HuH-7.5 (cell line): ENCODE measurements at places on chromosomes 2 and 18.

GRCh38 chr18:32937066-32937465 lies 164.2 kb upstream of the KLHL14 start:
- DNase-seq = no peak

- no peak for DNase-seq
These were observed 408.9 kb downstream of the PLCL1 start for GRCh38 chr2:198213253-198213652.

DNA sequence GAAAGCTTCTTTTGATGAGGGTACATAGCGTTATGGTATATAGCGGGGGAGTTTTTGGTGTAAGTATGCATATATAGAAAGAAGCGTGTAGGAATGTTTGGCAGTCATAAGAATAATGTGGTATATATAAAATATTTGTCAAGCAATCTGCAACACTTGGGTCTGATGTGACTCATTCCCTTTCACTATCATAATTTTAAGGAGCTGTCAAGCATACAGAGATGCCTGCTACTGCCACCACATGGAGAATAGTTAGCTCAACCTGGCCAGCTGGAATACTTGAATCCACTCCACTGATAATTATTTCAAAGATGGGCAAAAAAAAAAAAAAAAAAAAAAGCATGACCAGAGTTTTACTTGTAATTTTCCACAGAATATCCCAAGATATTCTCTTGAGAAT lies 559.8 kb upstream of the REG3G start:
- DNase-seq = no peak

GRCh38 chr2:129369437-129369836 lies 610.0 kb upstream of the RAB6C start:
- DNase-seq = no peak

- DNase-seq = peak; percentile 16
These were observed 139.7 kb downstream of the ROCK1 start for GRCh38 chr18:20971886-20972267.

DNA sequence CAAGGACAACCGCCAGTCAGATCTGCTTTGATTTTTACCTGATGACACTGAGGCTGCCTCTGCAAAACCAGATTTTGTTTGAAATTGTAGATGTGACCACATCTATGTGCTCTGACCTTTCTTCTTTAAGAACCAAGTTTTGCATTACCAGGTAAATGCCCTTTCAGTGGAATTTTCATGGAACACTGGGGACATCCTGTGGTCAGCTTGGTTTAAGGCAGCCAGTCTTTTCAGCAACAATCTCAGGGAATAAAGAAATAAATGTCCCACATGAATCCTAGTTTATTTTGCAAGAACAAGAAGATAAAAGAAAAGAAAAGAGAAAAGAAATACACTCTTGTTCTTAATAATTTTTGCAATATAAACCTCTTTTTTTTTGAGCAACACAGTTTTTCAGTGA lies 90.6 kb downstream of the POU3F3 start:
- DNase-seq = peak; percentile 18

GRCh38 chr2:62817995-62818713 lies 112.6 kb downstream of the EHBP1 start:
- DNase-seq = no peak

DNA sequence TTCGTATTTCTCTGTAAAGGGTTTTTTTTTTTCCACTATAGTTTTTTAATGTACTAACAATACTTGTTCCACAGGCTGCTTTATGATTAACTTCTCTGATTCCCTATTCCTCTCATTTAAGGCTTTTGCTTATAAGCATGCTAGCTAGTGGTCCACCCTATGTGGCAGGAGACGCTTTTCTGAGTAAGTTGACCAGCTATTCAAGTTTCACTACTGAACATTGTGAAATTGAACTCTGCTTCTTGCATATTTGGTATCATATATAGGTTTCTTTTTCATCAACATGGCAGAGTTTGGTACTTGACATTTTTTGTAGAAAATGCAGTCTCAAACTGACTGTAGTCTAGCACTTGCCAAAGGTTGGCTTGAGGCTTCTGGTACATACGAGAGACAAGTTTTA lies 74.2 kb downstream of the OTX1 start:
- DNase-seq = no peak

GRCh38 chr2:127660291-127660578 lies 14.3 kb downstream of the GPR17 start:
- DNase-seq = no peak

GRCh38 chr2:216431531-216431856 lies 19.2 kb downstream of the SMARCAL1 start:
- DNase-seq = no peak

GRCh38 chr18:45854036-45854586 lies 28.6 kb downstream of the SIGLEC15 start:
- no peak for DNase-seq

DNA sequence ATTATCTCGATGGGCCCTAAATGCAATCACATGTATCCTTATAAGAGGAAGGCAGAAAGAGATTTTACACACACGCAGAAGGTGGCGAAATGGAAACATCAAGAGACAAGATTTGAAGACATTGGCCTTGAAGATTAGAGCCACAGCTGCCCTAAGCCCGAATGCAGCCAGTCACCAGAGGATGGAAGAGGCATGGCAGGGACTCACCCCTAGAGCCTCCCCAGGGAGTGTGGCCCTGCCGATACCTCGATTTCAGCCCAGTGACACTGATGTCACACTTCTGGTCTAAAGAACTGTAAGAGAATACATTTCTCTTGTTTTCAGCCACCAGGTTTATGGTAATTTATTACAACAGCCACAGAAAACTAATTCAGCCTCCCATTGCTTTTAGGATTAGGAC lies 17.4 kb downstream of the TTC39C start:
- no peak for DNase-seq

DNA sequence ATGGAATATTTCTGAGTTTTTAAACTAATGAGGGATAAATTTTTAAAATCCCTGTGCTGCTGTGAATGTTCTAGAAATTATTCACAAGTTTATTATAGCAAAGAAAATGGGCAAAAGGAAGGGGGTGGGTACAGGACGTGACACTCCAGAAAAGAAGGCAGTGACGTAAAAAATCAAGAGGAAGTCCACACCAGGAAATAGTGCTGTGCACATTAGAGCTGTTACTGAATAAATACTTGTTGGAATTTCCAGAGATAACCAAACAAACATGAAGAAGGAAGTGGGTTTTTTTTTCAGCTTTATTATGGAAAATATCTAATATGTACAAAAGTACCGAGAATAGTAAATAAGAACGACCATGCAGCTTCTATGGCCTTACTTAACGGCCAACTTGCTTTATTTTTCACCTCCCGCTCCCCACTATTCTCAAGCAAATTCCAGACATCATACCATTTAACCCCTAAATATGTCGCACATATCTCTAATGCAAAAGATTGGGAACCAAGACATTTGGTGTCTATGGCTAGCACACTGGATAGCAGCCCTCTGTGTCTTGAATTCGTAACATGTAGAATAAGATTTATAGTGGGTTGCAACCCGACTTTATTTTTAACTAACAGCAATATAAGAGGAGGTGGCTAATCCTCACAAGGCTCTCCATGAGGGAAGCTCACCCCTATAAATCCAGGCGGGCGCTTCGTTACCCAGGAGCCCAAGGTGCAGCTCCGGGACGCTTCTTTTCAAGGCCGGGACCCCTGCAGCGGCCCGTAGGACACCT lies 580 bp upstream of the NDUFV2 start:
- peak; percentile 46 for DNase-seq

GRCh38 chr18:35577045-35577848 lies 4.3 kb upstream of the GALNT1 start:
- DNase-seq = no peak

DNA sequence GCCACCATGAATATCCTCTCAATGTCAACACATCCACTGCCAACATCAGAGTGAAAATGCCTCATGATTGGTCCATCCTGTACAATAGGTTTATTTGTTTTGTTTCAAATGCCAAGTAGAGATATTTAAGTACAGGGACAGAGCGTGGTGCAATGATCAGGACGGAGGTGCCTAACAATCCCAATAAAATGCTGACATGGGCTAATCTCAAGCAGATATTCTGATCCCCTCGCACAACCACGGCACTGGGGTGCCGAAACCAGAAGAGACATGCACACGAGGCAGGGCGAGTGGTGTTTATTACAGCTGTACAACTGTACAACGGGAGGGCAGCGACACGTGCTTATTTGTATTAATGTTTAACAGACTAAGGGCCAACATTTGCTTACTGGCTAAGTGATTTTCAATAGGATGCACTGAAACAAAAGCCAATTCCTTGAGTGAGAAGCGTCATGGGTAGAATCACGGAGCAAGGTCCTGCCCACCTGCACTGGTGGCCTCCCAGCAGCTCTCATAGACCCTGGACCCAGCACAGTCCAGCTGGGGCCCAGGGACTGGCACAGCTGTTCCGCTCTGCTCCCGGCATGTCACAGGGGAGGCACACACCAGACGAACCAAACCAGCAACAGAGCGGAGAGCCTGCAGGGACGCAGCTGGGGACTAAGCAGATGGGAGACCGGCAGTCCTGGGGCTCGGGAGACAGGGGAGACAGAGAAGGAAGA lies 101.4 kb downstream of the HDAC4 start:
- no peak for DNase-seq

GRCh38 chr2:143504397-143504796 lies 375.2 kb downstream of the ARHGAP15 start:
- no peak for DNase-seq

DNA sequence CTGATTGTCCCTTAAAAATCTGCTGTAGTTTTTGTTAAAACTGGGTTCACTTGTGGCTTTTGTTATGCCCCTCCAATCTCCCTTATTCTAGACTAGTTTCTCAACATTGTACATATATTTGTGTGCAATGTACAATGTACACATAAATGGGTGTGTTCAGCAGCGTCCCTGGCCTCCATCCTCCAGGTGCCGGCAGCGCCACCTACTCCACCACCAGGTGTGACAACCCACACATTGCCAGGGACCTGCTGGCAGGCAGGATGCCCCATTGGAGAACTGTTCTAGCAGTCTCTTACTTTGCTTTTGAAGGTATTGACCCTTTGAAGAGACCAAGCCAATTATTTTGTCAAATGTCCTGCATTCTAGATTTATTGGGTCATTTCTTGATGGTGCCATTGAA lies 75.4 kb downstream of the SH3RF3 start:
- DNase-seq = no peak

- DNase-seq = no peak
These were observed 110.2 kb downstream of the CTAGE1 start for GRCh38 chr18:22307528-22307927.

DNA sequence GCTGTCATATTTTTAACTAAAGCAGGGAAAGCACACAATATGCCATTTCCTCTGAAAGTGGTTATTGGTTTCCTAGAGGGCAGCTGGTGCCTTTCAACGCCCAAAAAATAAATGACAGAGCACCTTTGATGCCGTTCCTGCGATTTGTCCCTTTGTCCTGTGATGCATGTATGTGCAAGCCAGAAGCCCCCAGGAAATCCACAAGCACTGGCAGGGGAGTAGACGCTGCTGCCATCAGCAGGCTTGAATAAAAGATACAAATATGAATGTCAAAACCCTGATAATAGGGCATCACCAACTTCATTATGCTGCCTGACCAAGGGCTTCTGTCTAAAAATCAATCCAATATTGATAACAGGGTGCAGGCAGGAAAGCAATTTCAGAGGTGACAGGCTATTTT lies 246.1 kb downstream of the FBXO15 start:
- no peak for DNase-seq

GRCh38 chr2:98295721-98296414 lies 50.4 kb upstream of the CNGA3 start:
- DNase-seq = no peak

- DNase-seq = peak; percentile 75
These were observed 665 bp upstream of the SMAD2 start for GRCh38 chr18:47930931-47931717.

- DNase-seq = no peak
These were observed 35.5 kb downstream of the RTP5 start for GRCh38 chr2:241904791-241905710.

GRCh38 chr2:36366491-36367120 lies 11.0 kb downstream of the CRIM1 start:
- no peak for DNase-seq

GRCh38 chr2:1782514-1782913 lies 38.2 kb upstream of the PXDN start:
- DNase-seq = no peak

DNA sequence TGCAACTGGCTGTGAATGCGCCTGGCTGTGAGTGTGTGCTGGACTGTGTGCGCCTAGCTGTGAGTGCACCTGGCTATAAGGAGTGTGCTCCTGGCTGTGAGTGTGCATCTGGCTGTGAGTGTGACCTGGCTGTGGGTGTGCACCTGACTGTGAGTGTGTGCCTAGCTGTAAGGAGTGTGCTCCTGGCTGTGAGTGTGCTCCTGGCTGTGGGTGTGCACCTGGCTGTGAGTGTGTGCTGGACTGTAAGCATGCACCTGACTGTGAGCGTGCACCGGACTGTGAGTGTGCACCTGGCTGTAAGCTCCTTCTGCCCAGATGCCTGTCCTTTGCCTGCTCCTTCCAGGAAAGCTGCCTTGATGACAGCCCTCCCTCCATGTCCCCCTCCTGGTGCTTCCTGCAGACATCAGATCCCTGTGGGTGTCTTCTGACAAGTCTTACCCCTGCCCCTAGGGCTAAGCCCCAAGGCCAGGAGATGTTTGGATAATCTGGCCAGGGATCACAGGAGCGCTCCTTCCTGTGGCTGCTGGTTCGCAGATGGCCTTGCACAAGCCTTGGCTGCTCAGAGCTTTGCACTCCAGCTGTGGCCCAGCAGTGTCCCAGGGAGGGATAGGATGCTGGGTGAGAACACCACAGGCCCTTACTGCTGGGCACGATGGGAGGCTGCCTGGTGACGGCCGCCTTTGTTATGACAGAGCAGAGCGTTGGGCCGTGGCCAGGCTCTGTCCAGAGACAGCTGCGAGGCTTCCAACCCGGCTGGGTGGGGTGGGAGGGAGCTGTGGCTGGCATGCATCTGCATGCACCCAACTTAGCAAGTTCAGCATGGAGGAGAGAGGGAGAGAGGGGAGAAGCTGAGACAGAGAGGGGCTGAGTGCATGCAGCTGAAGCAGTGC lies 89.9 kb downstream of the GLI2 start:
- DNase-seq = no peak

DNA sequence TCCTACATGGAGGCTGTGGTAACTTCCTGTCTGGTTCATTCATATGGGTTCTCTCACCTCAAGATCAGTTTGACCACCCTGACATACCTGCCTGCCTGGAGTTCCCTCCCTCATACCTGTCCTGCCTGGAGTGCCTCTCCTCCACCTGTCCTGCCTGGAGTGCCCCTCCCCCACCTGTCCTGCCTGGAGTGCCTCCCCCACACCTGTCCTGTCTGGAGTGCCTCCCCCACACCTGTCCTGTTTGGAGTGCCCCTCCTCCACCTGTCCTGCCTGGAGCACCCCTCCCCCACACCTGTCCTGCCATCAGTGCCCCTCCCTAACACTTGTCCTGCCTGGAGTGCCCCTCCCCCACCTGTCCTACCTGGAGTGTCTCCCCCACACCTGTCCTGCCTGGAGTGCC lies 461.9 kb downstream of the PTPRM start:
- DNase-seq = no peak

- no peak for DNase-seq
These were observed 203.4 kb upstream of the ID2 start for GRCh38 chr2:8478471-8478793.
